ENCODE measurements at places on chromosomes 7 and 10.
A peak's percentile ranks its signal among the peaks of the same experiment; 100 is the strongest.

GRCh38 chr10:96292971-96293920, 11.0 kb upstream of the DNTT start:
- H3K4me1 ChIP-seq = peaks cover 8% of the 10 kb centered on the region
- no peak overlapping the region for H3K4me3 ChIP-seq
- no peak overlapping the region for H3K27ac ChIP-seq
- H3K27me3 ChIP-seq = no peaks in the 10 kb centered on the region
- no peak for DNase-seq
- no peaks in the 10 kb centered on the region for H3K36me3 ChIP-seq

DNA sequence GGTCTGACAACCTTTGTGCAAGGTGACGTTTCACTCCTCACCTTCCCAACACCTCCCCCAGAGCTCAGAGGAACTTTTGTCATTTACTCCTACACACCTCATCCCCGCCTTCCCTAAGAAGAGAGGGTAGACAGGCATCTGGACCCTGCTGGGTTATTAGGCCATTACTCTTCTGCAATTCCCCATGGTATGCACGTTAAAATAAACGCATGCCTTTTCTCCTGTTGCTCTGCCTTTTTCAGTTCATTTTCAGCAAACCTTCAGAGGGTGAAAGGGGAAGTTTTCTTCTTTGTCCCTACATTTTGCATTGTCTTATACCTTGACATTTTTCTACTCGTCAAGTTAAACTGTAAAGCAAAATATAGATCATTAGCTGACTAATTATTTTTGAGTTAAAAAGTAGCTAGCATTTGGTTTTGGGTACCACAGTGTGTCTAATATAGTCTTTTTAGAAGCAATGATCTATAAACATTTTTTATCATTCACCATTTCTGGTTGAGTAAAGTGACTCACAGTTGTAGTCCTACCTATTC, 10.5 kb upstream of the EDRF1 start:
- H3K4me1 ChIP-seq = no peaks in the 10 kb centered on the region
- no peaks in the 10 kb centered on the region for H3K27me3 ChIP-seq
- no peaks in the 10 kb centered on the region for H3K36me3 ChIP-seq
- no peak for DNase-seq
- H3K27ac ChIP-seq = no peak overlapping the region
- H3K4me3 ChIP-seq = no peak overlapping the region

DNA sequence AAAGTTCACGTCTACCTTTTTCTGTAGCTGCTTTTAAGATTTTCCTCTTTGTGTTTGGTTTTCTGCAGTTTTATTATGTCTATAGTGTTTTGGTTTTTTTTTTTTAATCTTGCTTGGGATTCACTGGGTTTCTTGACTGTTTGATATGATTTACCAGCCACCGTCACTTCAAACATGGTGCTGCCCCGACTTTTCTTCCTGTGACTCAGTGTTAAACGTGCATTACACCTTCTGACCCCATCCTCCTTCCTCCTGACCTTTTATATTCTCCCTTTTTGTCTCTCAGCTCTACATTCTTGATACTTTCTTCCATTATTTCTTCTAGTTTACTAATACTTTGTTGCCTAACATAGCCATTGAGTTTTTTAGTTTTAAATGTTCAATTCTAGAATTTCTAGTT, 61.5 kb downstream of the GNA12 start:
- H3K4me3 ChIP-seq = no peak overlapping the region
- H3K27ac ChIP-seq = no peak overlapping the region
- peaks cover 8% of the 10 kb centered on the region for H3K36me3 ChIP-seq
- no peak for DNase-seq

GRCh38 chr7:3277604-3278572, 23.2 kb upstream of the SDK1 start:
- H3K4me3 ChIP-seq = no peak overlapping the region
- DNase-seq = no peak
- peaks cover 22% of the 10 kb centered on the region for H3K27me3 ChIP-seq
- no peaks in the 10 kb centered on the region for H3K4me1 ChIP-seq

DNA sequence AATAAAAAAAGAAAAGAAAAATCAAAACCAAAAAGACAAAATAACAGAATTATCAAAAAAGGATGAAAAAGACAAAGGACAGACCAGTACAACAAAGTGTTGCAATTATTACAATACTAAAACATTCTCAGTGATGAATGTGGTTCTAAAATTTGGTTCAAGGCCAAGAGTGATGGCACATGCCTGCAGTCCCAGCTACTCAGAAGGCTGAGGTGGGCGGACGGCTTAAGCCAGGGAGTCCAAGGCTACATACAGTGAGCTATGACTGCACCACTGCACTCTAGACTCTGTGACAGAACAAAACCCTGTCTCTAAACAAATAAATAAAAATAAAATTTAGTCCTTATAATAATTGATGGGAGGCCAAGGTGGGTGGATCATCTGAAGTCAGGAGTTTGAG, 14.5 kb downstream of the BAZ1B start:
- H3K4me3 ChIP-seq = no peak overlapping the region
- H3K27ac ChIP-seq = no peak overlapping the region
- no peak for DNase-seq
- peaks cover 10% of the 10 kb centered on the region for H3K36me3 ChIP-seq
- no peaks in the 10 kb centered on the region for H3K27me3 ChIP-seq

DNA sequence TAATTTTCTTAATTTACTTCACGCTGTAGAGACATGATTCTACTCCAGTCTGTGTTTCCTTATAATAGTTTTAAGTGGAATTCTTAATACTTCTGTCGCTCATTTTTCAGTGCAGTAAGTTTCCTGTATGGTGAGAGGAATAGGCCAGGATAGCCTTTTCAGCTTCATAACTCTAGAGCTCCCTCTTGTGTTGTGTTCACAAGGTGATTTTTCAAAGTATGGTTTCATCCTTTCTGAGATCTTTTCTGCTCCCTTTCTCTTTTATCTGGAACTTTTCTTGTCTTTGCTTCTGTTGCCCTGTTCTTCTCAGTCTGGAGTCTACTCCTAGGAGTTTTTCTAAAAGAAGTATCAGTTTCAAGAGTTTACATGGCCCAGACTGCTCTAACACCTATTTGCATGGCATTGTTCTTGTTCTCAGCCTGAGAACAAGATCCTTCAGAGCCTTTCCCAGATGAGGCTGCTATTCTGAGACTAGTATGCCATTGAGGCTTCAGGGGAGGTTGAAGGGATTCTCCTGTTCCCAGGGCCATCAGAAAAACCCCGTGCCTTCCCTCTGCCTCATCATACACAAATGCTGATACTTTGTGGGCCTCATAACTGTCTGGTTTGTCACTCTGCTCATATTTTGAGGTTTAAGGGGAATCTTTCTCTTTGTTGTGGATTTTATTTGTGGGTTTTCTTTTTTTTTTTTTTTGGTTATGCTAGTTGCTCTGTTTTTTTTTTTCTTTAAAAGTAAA, 21.8 kb downstream of the NET1 start:
- H3K36me3 ChIP-seq = no peaks in the 10 kb centered on the region
- no peak overlapping the region for H3K4me3 ChIP-seq
- no peak overlapping the region for H3K27ac ChIP-seq
- peaks cover 7% of the 10 kb centered on the region for H3K4me1 ChIP-seq
- no peak for DNase-seq

GRCh38 chr7:27094304-27095049, 1.3 kb downstream of the HOXA1 start:
- H3K36me3 ChIP-seq = no peaks in the 10 kb centered on the region
- no peak overlapping the region for H3K4me3 ChIP-seq
- no peak overlapping the region for H3K27ac ChIP-seq
- no peak for DNase-seq
- peaks cover 40% of the 10 kb centered on the region for H3K27me3 ChIP-seq

GRCh38 chr10:93680412-93681047, 21.9 kb downstream of the FRA10AC1 start:
- DNase-seq = no peak
- no peak overlapping the region for H3K4me3 ChIP-seq
- H3K36me3 ChIP-seq = no peaks in the 10 kb centered on the region

GRCh38 chr10:14550471-14550981, 219.8 kb upstream of the FRMD4A start:
- H3K36me3 ChIP-seq = peaks cover 50% of the 10 kb centered on the region
- H3K27me3 ChIP-seq = no peaks in the 10 kb centered on the region

DNA sequence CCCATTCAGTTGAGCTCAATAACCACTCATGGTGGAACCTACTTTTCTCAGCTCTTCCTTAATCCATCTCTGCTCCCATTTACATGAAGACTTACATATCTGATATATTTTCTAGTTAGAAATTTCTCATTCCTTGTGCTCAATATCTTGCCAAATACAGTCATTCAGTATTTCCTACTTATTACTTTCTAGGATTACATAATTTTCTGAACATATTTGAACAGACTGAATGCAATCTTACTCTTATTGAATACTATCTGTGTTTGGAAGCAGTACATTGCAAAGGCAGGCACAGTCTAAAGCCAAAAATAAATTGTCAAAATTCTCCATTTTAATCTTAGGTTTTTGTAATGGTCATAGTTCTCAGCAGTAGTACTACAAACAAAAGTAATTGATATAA, 126.0 kb downstream of the GNAI1 start:
- no peak overlapping the region for H3K4me3 ChIP-seq
- no peak overlapping the region for H3K27ac ChIP-seq
- no peaks in the 10 kb centered on the region for H3K36me3 ChIP-seq
- DNase-seq = no peak
- H3K4me1 ChIP-seq = no peaks in the 10 kb centered on the region

- H3K27ac ChIP-seq = no peak overlapping the region
- DNase-seq = no peak
- no peak overlapping the region for H3K4me3 ChIP-seq
- H3K27me3 ChIP-seq = no peaks in the 10 kb centered on the region
- no peaks in the 10 kb centered on the region for H3K36me3 ChIP-seq
Measured at GRCh38 chr10:121440461-121440860, 157.8 kb downstream of the FGFR2 start.

GRCh38 chr7:36777062-36777461, 52.8 kb upstream of the AOAH start:
- no peaks in the 10 kb centered on the region for H3K27me3 ChIP-seq
- peaks cover 61% of the 10 kb centered on the region for H3K4me1 ChIP-seq
- H3K4me3 ChIP-seq = peak overlapping the region; percentile 12
- H3K27ac ChIP-seq = peak overlapping the region; percentile 80

GRCh38 chr10:16927546-16927945, 110.3 kb upstream of the RSU1 start:
- no peaks in the 10 kb centered on the region for H3K27me3 ChIP-seq
- H3K4me1 ChIP-seq = no peaks in the 10 kb centered on the region
- H3K27ac ChIP-seq = no peak overlapping the region
- H3K4me3 ChIP-seq = no peak overlapping the region
- no peaks in the 10 kb centered on the region for H3K36me3 ChIP-seq
- no peak for DNase-seq

GRCh38 chr10:23742807-23743206, 303.9 kb downstream of the OTUD1 start:
- no peaks in the 10 kb centered on the region for H3K36me3 ChIP-seq
- H3K4me1 ChIP-seq = no peaks in the 10 kb centered on the region
- H3K4me3 ChIP-seq = no peak overlapping the region
- DNase-seq = no peak
